ENCODE measurements at places on chromosomes 7 and 10.

- H3K4me3 ChIP-seq: no peak overlapping the region
- peaks cover 53% of the 10 kb centered on the region for H3K4me1 ChIP-seq
- no peaks in the 10 kb centered on the region for H3K27me3 ChIP-seq
- H3K36me3 ChIP-seq: no peaks in the 10 kb centered on the region
- no peak for DNase-seq
Measured at GRCh38 chr7:69654849-69655707, 56.8 kb downstream of the AUTS2 start.

GRCh38 chr10:130884456-130884855, 427.1 kb downstream of the TCERG1L start:
- H3K36me3 ChIP-seq: no peaks in the 10 kb centered on the region
- H3K4me3 ChIP-seq: no peak overlapping the region
- no peaks in the 10 kb centered on the region for H3K4me1 ChIP-seq
- no peak overlapping the region for H3K27ac ChIP-seq

DNA sequence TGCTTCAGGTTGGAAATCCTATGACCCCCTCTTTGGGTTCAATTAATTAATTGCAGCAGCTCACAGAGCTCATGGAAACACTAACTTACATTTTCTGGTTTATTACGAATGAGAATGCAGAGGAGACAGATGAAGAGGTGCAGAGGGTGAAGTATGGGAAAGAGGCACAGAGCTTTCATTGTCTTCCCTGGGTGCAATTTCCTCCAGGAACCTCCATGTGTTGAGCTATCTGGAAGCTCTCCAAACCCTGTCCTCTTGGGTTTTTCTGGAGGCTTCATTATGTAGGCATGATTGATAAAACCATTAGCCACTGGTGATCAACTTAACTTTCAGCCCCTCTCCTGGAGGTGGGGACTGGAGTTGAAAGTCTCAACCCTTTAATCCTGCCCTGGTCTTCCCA, 133.0 kb upstream of the AUTS2 start:
- H3K27ac ChIP-seq: no peak overlapping the region
- no peak overlapping the region for H3K4me3 ChIP-seq
- no peaks in the 10 kb centered on the region for H3K4me1 ChIP-seq
- H3K36me3 ChIP-seq: no peaks in the 10 kb centered on the region

- H3K36me3 ChIP-seq: no peaks in the 10 kb centered on the region
- no peaks in the 10 kb centered on the region for H3K27me3 ChIP-seq
- no peak overlapping the region for H3K27ac ChIP-seq
- H3K4me1 ChIP-seq: no peaks in the 10 kb centered on the region
- no peak for DNase-seq
Measured at GRCh38 chr7:36147361-36147760, 5.7 kb upstream of the EEPD1 start.

GRCh38 chr10:15784662-15785300, 65.1 kb upstream of the ITGA8 start:
- no peaks in the 10 kb centered on the region for H3K4me1 ChIP-seq
- no peak for DNase-seq
- H3K4me3 ChIP-seq: no peak overlapping the region
- no peaks in the 10 kb centered on the region for H3K27me3 ChIP-seq

DNA sequence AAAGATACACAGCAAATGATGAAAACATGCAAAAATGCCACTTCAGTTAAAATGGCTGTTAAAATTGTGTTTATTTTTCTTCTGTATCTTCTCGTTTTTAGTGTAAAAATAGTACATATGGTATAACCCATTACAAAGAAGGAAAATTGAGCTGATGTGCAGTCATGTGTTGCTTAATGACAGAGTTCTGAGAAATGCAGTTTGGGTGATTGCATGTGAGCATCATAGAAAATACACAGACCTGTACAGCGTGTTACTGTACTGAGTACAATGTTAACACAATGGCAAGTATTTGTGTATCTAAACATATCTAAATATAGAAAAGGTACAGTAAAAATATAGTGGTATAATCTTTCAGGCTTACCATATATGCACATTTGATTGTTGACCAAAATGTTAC, 7.3 kb downstream of the DMTF1 start:
- peaks cover 15% of the 10 kb centered on the region for H3K36me3 ChIP-seq
- no peak for DNase-seq
- peaks cover 31% of the 10 kb centered on the region for H3K4me1 ChIP-seq

DNA sequence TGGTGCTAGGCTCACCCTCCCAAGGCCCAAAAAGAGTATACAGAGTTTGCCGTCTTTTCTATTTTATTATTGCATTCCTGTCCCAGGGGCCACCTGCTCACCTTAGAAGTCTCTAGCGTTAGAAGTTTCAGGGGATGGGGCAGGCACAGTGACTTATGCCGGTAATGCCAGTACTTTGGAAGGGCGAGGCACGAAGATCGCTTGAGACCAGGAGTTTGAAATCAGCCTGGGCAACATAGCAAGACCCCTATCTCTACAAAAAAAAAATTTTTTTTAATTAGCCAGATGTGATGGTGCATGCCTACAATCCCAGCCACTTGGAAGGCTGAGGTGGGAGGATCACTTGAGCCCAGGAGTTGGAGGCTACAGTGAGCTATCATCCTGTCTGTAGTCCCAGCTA, 30.3 kb upstream of the HSPB1 start:
- H3K27ac ChIP-seq: no peak overlapping the region
- no peak for DNase-seq
- H3K4me1 ChIP-seq: peaks cover 5% of the 10 kb centered on the region
- H3K4me3 ChIP-seq: no peak overlapping the region
- H3K27me3 ChIP-seq: peaks cover 62% of the 10 kb centered on the region
- no peaks in the 10 kb centered on the region for H3K36me3 ChIP-seq

- no peak overlapping the region for H3K4me3 ChIP-seq
- DNase-seq: no peak
- no peaks in the 10 kb centered on the region for H3K4me1 ChIP-seq
Measured at GRCh38 chr10:3682745-3683144, 102.3 kb downstream of the KLF6 start.

All from lower lobe of right lung (tissue), 2 donors.